ENCODE measurements at places on chromosomes 6 and 20.

DNA sequence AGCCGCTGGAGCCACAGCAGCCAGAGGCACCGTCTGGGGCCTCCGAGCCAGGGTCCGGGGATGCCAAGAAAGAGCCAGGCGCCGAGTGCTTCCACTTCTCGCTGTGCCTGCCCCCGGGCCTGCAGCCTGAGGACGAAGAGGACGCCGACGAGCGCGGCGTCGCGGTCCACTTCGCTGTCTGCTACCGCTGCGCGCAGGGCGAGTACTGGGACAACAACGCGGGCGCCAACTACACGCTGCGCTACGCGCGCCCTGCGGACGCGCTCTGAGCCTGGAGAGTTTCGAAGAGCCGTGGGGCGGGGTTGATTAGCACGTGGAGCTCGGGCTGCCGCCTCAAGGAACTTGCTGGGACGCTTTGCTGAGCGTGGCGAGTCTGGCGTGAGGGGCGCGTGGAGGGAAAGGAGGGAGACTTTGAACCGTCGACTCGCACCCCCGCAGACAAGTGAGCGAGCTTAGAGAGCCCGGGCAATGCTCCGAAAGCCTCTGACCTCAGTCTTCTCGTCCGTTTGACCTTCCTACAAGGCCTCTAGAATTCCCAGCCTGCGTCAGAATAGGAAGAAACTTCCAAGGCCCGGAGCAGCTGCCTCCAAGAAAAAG is 1.3 kb downstream of the PPP1R3G start:
- no peak for DNase-seq

GRCh38 chr20:35544436-35544835 is 2.6 kb downstream of the ERGIC3 start:
- no peak for DNase-seq

DNA sequence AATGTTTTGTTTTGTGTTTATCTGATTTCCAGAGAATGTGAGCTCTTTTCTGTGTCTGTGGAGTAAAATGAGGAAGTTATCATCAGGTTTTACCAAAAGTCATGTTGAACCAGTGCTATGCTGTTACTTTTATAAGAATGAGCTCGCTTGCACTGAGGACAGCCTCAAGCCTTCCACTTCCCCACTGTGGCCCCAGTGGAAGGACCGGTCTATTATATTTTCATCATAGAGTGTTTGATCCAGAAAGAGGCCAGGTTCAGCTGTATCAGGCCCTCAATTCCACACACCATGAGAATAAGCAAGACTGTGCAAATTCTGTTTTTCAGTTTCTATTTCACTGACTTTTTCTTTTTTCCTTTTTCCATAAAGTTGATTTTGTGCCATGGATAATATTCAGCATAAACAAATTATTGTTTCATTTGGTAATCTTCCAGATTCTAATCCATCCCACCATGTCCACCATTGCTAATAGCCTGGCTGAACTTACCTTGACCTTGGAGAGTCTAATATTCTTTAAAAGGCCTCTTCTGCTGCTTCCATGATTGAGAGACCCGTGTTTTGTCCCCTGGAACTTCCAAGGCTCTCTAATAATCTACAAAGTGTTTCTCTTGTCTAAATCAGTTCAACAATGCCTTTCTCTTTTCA is 286.2 kb downstream of the THBS2 start:
- no peak for DNase-seq

DNA sequence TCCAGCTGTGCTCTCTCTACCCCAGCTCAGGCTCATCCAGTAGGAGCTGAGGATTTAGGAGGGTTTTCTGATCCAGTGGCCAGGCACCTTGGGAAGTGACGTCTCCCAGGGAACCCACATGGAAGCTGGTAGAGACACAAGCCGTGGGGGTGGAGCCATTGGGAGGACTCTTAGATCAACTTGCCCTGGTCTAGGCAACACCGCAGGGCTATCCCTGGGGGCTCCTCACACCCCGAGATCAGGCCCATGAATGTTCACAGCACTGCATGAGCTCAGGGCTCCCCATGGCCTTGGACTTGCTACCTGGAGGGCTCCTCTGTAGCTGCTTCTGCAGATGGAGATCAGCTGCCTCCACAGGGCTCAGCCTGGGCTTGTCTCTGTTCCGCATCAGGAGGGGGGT is 112.1 kb downstream of the CDH4 start:
- no peak for DNase-seq

DNA sequence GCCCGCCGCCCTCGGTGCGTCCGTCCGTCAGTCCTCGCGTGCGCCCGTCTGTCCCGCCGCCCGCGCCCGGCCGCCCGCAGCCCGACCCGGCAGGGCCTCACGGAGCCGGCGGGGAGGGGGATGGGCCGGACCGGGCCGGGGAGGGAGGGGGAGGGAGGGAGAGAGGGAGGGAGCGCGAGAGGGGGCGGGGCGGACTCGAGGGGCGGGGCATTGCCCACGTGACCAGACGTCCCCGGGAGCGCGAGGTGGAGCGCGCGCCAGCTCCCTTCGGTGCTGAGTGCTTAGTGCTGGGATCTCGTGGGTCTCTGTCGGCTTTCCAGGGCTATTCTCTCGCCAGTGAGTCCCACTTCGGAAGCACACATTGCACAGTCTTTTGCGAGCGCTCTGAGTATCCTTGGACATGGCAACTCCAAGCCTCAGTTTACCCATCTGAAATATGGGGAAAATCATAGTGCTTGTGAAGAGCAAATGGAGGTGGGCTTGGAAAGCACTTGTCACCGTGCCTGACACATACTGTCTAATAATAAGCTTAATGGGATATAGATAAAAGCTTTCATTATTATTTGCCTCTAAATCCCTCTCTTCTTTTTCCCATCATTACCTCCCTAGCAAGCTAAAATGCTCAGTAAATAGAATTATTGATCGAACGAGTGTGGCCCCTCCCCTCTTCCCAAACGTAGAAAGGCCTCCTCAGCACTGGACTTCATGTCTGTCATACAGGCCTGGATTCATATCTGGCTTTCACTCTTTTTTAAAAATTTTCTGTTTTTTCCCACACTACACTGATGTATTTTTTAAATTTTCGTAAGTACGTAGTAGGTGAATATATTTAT is at the start of gene NCOA6:
Gene NCOA6 (minus strand): TSS at position 122 of the 833 bp plus-strand sequence. CDS start 43,296 bp downstream, outside the sequence.
- DNase-seq, result peak; percentile 75

- DNase-seq, result no peak
Observed at GRCh38 chr6:33834401-33835392, 30.9 kb upstream of the MLN start.

DNA sequence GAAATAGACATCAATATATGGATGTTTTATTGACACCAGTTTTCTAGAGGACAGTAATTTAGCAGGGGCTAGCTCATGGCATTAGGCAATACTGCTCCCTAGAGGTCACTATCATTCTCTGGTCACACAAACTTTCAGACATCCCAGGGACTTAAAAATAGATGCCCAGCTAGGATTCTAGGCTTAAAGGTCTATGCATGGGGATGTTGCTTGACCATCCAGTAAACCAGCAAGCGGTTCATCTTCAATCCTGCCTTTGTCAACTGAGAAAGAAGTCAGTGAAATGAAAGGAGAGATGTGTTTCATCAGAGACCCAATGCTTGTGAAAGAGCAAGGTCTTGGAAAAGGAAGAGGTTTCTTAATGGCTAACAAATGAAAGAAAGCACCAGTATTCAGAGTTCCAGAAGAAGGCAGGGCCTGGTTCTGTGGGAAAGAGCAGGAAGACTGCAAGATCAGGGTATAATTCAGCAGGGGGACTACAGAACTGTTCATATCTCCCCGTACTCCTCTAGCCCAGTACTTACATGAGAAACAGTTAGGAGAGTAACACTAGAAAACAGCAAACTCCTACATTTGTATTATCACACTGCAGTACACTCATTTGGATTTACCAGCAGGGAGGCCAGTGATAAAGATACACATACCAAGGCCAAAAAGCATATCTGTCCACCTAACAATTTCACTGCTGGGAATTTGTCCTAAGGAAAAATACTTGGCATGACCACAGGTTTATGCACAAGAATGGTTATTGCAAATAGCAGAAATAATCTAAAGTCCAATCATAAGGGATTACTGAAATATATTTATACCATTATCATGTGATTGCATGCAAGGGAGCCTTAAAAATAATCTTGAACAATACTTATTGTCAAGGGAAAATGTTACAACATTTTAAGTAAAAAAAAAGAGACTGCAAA is 151.4 kb upstream of the LAMA2 start:
- DNase-seq, result no peak

GRCh38 chr6:12916006-12916405 is 199.4 kb downstream of the PHACTR1 start:
- DNase-seq, result no peak

- DNase-seq, result no peak
Observed at GRCh38 chr20:2759603-2760296, 40.7 kb downstream of the CPXM1 start.

DNA sequence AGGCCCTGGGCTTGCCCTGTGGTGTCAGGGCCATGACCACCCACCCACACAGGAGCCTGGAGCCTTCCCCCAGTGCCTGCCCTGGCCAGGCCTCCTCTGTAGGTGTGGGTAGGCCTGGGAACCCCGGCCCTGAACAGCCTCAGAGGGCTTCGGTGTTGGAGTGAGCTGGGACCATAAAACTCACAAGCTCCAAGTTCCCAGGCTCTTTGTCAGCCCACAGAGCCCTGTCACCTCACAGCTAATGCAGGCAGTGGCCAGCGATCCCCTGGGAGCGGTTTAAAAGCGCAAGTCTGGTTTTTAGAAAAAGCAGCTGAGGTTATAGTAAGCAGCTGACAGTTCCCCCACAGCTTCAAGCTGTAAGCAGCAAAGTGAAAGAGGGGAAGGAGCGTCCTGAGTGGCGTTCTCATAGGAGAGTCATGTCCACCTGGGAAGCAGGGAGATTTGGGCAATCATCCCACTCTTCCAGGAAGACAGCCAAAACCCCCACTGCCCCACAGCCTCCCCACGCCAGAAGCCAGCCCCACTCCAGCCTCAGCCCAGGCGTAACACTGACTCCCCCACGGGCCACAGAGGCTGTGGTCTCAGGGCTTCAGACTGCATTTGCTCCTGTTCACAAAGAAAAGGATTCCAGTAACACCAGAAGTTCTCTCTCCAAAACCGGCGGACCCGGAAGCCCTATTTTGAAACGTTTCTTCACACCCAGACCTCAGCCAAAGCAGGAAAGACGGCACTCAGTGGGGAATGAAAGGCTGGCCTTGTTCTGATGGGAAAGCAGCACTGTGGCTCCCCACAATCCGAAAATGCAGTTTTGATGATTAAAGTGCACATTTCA is 34.3 kb upstream of the FOXC1 start:
- DNase-seq, result no peak

DNA sequence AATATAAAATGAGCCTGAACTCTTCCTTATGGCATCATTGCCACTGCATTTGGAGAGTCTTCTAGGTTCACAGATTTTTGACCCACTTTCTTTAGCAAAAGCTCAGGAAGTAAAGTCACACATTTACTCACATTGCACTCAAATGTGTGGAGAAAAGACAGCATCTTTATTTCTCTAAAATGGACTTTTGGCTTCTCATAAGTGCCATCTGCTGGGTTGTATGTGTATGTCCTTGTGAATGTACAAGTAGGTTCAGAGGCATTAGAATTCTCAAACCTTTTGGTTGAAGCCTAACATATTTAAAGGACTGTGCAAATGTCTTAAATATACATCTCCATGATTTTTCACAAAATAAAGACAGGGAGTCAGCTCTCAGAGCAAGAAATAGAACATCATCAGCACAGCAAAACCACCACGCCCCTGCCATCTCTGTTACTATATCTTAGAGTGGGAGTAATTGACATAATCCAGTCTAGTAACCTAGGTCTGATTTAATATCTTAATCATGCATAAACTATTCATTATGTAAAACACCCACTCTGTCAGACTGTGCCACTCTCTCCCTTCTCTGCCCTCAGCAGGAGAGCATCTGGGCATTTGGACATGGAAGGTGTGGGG is 42.2 kb upstream of the SPTLC3 start:
- DNase-seq, result no peak

GRCh38 chr20:32894711-32895355 is 36.1 kb downstream of the EFCAB8 start:
- no peak for DNase-seq

DNA sequence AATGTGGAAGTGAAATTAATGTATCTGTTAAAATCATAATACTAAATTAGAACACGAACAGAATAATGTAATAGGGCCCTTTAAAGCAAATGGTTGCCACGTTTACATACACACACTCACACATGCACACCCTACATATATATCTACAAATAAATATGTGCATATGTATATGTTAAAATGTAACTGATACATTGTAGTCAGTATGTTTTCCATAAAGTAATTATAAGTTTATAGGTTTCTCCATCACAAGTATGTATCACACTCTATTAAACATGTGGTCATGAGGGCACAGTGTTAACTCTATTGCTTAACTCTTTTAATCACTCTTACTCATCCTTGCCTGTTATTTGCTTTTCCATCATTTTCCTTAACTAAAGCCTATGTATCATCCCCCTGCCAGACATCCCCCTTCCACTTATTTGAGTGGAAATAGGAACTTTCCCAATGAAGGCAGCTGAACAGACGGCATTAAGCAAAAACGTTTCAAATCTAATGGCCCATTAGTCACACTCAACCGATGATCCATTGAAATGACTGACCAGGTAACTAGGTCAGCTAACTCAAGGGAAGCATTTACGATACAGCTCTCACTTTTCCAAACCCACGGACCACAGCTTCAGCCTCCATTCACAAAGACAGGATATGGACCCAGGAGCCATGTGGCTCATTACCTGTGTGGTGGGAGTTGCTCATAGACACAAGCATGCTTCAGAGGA is 89.3 kb downstream of the HAO1 start:
- no peak for DNase-seq

- DNase-seq, result no peak
Observed at GRCh38 chr6:41013466-41014153, 25.4 kb downstream of the UNC5CL start.

DNA sequence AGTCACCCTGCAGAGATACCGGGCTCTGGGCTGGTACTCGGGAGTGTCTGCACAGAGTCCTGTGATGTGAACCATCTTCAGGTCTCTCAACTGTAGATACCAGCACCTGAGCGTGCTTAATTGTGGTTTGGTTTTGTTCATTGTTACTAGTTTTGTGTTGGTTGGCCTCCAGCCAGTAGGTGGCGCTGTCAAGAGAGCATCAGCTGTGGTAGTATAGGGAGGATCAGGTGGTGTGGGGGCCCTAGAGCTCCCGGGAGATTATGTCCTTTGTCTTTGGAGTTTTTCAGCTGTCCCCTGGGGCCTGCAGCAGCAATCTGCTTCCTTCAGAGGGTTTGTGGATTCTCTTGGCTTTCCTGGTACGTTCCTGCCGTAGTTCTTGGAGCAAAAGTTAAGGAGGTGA is 67.9 kb downstream of the CDYL start:
- no peak for DNase-seq

DNA sequence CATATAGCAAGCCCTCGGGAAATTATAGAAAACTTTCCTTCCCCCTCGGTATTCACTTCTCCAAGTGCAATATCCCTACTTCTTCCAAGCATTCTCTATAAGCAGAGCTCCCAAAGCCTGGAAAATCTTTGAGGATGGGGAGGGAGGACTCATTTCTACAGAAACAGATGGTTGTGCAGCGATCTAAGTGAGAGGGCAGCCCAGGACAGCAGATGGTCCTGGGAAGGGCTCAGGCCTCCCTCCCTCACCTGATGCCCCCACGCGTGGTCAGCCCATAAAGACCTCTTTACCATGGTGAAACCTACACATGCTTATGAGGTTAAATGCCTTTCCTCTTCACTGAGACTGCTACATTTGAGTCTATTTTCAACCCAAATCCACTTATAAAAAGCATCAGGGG is 319.6 kb upstream of the QKI start:
- no peak for DNase-seq

- no peak for DNase-seq
Observed at GRCh38 chr6:125183391-125183790, 29.8 kb downstream of the TPD52L1 start.

- no peak for DNase-seq
Observed at GRCh38 chr6:146047371-146047770, 18.5 kb downstream of the GRM1 start.

GRCh38 chr6:12009180-12009685 is 2.9 kb upstream of the HIVEP1 start:
- no peak for DNase-seq

All from activated T-helper 1 cell treated with anti-CD3 and anti-CD28 coated beads, Interleukin-2, amount 50 U/mL, for 16 hours (primary cell).